ENCODE measurements at places on chromosomes 3 and 15.

DNA sequence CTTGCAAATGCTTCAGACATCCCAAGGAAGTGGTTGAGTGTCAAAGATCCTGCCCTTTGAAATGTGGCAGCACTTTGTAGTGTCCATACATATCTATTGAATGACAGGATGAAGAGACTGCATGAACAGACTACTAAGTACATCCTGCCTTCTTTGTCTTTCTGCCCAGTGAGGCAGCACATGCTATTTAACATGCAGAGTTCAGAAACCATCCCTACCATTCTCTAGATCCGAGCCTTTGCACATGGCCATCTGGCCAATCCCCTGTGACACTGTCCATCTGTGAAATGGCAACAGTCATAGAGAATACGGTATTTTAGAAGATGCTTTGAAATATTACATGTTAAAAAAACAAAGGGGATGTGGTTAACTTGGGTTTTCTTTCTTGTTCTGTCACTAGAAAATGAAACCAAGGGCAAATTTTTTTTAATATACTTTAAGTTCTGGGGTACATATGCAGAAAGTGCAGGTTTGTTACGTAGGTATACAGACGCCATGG lies 519.6 kb downstream of the NTRK3 start:
- no peak for DNase-seq

- no peak for DNase-seq
Measured at GRCh38 chr15:84764989-84765388, 16.6 kb downstream of the ZNF592 start.

DNA sequence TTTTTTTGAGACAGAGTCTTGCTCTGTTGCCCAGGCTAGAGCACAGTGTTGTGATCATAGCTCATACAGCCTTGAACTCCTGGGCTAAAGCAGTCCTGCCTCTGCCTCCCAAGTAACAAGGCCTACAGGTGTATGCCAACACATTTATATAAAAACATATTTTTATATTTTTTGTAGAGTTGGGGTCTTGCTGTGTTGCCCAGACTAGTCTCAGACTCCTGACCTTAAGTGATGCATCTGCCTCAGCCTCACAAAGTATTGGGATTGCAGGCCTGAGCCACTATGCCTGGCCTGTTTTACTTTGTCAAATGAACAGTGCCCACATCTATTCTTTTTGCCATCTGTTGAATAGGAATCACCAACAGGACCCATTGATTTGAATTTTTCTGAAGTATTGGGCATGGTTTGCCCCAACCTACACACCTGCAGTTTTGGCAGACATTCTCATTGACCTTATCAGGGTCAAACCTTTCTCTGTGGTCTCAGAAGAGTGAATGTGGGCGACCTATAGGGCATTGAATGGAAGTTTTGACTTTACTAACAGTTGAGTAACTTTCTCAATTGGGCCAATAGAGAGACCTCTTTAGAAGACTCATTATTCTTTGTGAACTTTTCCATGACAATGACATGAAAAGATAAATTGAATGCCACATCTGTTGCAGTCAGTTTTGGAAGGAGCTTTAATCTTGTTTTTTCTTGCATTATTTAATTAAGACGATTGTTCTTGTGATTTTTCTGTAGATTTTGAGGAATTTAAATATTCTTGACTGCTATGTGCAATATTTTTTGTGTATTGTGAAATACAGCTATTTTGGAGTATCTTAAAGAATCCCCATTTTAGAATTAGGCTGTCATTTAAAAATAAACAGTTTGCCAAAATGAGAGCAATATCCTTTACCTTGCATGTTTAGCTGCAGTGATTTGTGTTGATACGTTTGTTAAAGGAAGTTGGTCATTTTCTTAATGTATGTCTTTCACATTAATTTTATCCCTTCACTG lies 2.7 kb downstream of the IREB2 start:
- no peak for DNase-seq

GRCh38 chr15:69631978-69632377 lies 179.4 kb downstream of the RPLP1 start:
- DNase-seq = peak; percentile 62

DNA sequence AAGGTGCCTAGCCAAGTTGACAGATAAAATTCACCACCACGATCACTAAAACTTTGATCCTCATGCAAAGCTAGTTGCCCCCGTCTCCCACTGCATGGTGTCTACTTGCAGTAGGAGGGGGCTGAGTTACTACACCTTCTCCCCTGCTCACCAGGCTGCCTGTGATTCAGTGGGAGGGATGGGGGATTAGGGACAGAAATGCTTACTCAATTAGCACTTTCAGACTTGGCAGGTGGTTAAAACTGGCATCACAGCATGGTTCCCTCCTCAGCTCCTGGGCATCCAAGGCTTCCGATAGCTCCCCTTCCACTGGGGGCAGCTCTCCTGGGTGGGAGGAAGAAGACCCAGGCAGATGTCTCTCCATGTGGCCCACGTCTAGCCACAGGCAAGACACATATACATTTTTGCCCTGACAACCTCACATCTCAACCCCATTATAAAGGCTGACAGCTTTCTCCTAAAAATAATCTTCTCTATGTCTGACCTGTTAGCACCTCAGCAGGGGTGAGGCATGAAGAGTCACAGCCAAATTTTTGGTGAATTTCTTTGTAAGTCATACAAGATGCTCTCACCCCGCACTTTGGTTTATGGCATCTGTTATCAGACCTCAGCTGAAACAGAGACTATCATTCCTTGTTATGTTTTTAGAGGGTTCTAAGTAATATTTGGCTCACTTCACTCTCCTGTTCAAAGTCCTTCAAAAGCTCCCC lies 369.0 kb downstream of the SV2B start:
- DNase-seq = no peak

GRCh38 chr15:39125904-39126303 lies 455.0 kb upstream of the THBS1 start:
- DNase-seq = no peak

DNA sequence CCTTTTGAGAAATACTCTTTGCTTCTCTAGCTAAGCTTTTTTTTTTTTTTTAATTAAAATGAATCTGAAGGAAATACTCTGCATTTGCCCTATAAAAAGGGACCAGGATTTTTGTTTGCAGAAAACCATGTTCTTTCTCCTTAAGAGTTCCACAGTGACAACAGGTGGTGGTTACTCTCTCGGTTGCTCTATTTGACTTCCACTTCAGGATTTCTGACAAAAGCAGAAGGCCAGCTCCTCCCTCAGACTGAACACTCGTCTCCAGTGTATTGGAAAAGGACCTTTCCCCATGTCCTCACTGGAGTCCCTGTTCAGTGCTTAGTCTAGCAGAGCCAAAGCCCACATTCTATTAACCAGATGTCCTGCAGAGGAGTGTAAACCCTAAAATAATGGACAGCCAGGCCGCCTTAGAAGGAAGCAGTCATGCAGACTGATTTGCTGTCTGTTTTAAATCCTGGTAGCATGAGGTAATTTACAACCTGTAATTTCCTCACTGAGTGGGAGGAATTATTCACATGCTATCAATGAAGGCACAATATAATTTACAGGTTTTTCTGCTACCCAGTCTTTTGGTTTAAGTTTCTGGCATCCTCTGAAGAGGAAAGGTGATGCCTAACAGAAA lies 599.3 kb downstream of the PYDC2 start:
- peak; percentile 65 for DNase-seq

- no peak for DNase-seq
Measured at GRCh38 chr3:141537856-141538255, 51.0 kb downstream of the RASA2 start.

DNA sequence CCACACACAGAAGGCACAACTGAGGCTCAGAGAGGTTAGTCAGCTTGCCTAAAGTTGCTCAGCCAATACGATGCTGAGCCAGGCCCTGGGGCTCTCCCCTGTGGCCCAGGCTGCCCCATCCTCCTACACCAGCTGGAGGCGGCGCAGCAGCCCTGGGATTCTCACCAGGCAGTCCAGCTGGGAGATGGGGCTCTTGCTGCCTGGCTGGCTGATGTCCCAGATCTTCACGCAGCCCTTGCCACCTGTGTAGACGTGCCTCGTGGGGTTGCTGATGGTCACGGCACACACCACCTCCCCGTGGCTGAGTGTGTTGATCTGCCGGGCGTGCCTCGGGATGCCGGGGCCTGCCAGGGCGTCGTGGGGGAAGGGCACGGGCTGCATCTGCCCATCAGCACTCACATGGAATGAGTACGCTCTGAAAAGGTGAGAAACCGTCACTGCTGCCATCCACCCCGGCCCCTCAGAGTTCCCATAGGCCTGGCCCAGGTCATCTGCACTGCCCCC lies 42.8 kb downstream of the TLE3 start:
- DNase-seq = no peak

DNA sequence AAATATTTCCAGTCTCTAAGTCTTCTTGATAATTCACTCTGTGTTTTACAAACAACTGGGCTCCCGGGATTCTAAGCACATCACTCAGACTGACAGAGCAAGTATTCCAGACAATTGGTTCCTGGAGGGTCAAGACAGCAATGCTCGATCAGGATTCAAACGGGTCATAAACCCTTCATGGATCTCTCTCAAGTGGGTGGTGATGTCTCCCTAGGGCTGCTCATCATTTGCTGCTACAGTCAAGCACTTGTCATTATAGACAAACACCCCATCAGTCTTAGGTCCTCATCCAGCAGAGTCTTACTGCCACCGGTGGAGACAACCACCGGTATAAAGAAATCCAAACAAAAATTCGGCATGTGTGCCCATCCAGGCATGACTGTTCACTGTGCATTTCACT lies 921.1 kb downstream of the FHIT start:
- peak; percentile 76 for DNase-seq

DNA sequence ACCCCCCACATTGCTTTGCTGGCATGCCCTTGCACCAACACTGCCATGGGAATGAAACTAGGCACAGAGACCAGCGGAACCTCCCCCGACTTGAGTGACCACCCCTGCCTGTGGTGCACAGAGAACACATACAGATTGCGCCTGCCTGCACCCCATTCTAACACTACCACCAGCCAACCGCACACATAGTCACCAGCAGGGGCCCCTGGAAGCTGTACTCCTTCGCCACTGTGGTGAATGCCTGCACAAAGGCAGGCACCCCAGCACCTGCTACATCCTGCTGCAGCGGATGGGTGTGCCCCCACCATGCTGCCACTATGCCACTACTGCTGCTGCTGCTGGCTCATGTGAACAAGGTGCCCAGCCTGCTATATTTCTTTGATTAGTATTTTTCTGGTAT lies 27.4 kb upstream of the DNAAF4 start:
- DNase-seq = no peak

DNA sequence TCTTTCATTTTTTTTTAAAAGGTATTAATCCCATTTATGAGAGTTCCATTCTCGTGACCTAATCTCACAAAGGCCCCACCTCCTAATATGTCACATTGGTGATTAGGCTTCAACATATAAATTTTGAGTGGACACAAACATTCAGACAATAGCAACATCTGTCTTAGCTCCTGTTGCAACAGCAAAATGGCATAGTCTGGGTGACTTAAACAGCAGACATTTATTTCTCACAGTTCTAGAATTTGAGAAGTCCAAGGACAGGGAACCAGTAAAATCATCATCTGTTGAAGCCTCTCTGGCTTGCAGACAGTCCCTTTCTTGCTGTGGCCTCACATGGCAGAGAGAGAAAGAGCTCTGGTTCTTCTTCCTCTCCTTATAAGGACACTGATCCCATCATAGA lies 3.2 kb upstream of the PLSCR2 start:
- no peak for DNase-seq

DNA sequence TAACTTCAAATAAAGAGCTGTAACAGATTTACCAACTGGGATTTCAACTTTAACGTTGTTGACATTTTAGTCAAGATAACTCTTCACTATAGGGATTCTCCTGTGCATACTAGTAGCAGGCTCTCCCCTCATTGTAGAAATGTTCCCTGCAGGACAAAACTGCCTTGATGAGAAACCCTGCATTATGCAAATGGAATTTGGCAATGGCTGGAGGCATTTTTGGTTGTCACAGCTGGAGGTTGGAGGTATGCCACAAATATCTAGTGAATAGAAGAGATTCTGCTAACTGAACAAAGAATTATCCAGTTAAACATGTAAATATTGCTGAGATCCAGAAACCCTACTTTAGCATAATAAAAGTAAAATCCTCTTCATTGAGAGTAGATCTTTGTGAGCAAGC lies 928.8 kb upstream of the ALCAM start:
- no peak for DNase-seq

DNA sequence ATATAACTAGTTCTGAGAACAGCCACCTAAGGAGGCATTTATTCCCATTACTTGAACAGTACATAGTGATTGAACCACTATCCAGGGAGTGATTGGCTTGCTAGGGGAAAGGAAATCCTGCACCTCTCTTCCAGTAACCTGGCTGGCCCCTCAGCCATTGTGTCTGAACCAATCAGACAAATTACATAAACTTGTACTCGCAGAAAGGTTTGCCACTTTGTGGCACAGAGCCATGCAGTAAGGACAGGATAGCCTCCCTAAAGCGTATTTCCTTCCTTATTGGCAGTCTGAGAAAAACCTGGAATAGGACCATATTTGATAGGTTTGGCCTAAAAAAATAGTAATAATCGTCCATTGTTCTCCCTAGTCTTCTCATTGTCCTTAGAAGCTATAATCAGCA lies 19.0 kb downstream of the CMSS1 start:
- DNase-seq = no peak

- DNase-seq = no peak
Measured at GRCh38 chr3:19866751-19867347, 67.2 kb downstream of the EFHB start.

- no peak for DNase-seq
Measured at GRCh38 chr15:44501768-44502366, 35.1 kb upstream of the EIF3J start.

- no peak for DNase-seq
Measured at GRCh38 chr3:56989169-56989976, 71.1 kb upstream of the SPATA12 start.

GRCh38 chr3:190034446-190034845 lies 86.3 kb downstream of the P3H2 start:
- DNase-seq = no peak

DNA sequence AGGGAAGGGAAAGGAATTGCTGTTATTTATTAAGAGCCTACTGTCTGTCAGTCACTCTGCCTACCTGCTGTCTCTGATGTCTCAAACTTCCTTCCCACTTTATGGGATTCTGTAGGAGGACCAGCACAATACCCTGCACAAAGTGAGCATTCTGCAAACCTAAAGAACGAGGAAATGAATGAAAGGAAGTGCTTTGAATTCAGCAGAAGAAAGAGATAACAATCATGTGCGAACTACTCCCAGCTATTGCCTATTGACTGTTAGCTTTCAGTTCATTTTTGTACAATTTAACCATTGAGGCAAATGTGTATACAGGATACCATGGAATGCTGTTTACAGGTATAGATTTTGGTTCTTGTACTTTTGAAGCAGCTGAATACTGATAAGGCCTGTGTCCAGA lies 66.8 kb downstream of the CMSS1 start:
- DNase-seq = no peak

DNA sequence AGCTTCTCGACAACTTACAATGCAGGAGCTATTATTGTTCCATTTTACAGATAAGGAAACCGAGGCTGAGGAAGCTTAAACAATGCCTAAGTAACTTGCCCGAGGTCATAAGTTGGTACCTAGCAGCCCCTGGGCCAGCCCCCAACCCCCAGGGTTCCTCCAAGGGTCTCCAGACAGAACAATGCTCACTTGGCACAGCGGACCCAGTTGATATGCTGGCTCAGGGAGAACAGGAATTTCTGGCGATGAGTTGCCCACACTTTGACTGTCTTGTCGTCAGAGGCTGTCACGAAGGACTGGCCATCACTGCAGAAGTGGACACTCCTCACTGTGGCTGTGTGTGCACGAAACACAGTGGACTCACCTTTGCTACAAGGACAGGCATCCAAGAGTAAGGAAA lies 5.2 kb downstream of the POC1A start:
- DNase-seq = no peak

- DNase-seq = no peak
Measured at GRCh38 chr3:1179146-1179545, 86.3 kb downstream of the CNTN6 start.

- DNase-seq = no peak
Measured at GRCh38 chr3:156655819-156656550, 18.4 kb upstream of the TIPARP start.
